ENCODE measurements at places on chromosomes 4 and X.

DNA sequence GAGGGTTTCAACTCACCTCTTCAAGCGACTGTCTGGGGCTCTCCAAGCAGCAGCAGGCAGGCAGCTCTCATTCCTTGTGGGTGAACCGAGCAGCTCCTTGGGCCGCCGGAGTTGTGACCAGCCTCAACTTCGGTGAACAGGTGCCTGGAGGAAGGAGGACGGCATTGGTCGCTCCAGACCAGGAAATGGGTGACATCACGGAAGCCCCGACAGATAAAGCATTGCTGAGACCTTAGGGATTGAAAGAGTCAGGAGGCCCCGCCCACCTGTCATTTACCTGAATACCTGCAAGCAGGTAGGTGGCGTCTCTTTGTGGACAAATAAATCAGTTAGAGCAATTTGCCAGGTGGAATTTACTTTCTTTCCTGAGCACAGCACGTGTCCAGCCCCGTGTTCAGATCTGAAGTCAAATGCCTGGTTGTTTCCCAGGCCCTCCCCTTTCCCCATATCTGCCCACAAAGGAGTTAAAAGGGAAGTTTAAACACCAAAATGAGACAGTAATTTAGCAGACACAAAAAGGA, at the start of gene LNX1:
Gene LNX1, minus strand, starts transcription at position 115 of the 521 bp plus-strand sequence. CDS start 17,484 bp downstream, outside the sequence.
- DNase-seq: no peak

GRCh38 chr4:22959483-22959882, 266.7 kb downstream of the GBA3 start:
- DNase-seq: no peak

DNA sequence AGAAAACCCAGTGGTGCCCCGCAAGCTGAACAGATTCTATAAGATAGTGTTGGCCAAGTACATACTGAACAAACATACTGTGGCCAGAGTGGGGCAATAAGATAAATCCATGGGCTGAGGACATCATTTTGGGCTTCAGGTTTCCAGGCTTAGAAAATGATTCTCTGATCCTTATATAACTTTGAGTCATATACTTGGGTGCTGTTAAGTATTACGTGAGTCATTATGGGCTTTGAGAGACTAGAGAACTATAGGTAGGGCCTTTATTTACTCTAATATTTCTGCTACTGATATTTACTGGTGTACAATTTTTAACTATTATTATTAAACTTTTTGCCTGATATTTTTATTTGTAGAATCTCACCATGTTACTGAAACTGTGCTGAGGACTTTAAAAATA, 586.1 kb downstream of the CENPC start:
- DNase-seq: no peak

- DNase-seq: no peak
These were observed 815 bp downstream of the HCCS start for GRCh38 chrX:11111947-11112346.

- no peak for DNase-seq
These were observed 35.0 kb downstream of the QDPR start for GRCh38 chr4:17476853-17477252.

Measured in amygdala (tissue), 56 donors.